ENCODE measurements at places on chromosomes 6 and 20.

- DNase-seq: no peak
These were observed 13.9 kb upstream of the MTCL3 start for GRCh38 chr6:127533011-127533410.

DNA sequence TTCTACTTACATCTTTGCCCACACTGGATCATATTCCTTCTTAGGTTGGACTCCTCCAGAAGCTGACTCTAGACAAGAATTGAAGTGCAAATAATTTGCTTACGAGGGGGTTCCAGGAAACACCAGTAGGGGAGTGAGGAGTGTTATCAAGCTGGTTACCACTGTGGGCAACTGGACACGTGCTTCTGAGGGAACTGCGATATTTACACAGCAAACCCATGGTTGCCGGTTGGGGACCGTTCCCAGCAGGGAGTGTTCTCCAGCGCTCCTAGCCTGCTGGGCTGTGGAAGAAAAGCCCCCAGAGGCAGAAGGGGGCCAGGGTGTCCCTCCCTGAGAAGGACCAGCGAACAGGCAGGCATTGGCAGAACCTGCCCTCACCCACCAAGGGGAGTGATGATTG, 21.7 kb downstream of the MDFI start:
- DNase-seq: no peak

- DNase-seq: no peak
These were observed 806.1 kb upstream of the MAP3K7 start for GRCh38 chr6:91392951-91393350.

DNA sequence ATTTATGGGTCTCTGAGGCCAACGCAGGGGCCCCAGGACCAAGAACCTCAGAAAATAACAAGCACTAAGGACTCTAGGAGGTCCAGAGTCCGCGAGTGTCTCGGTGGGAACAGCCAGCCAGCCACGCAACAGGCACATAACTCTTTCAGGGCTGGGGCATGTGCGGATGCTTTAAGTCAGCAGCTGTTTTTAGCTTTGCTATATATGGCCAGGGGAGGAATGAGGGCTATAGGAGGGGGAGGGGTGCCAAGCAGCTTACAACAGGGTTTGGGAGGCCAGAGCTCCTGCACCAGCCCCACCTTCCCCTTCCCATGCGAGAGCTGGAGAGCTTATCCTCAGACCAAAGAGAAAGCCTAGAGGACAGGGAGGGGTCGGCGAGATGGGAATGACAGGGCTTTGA, 6.2 kb downstream of the JPH2 start:
- no peak for DNase-seq

GRCh38 chr6:135861189-135861588, 9.7 kb downstream of the PDE7B start:
- no peak for DNase-seq

DNA sequence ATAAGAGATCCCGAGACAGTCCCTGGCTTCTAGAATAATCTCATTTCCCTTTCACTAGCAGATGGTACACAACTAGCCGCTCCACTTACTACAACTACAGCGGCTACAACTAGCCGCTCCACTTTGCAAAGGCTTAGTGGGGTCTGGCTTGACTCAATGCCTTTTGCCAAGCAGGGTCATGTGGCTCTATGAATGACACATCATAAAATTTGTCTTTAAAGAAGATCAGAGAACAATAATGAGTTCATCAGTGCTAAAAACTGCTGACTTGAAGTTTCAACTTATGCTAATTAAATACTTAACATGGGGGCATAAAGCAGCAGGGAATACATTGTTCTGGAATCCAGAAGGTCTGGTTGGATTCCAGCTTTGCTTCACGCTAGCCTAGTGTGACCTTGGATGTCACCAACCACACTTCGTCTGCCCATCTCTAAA, 2.0 kb upstream of the MICAL1 start:
- DNase-seq: no peak

DNA sequence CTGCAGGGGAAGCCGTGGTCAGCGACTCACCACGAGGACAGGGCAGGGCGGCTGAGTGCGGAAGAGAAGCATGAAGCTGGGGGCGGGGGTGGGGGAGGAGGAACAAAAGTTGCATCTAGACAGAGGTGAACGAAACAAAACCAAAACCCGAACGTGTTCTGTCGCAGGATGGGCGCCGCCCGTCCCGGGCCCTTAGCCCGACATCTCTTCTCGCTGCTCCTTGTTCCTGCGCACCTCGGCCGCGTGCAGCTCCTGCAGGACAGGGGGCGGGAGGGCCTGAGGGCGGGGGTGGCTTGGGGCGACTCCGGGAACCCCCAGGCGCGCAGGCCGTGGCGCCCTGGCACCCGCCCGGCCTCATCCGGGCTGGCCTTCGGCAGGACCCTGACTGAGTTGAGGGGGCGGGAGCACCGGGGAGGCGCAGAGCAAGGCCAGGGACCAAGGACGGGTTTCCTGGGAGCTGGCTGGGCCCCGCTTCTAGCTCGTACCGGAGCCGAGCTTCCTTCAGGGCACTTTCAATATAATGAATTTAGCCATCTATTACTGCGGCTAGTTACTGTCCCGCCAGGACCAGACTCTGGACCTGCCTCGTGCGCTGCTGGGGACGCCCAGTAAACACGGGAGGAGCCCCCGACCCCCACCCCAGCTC, 12.0 kb downstream of the STMN3 start:
- no peak for DNase-seq

- DNase-seq: no peak
These were observed 15.0 kb upstream of the RNF8 start for GRCh38 chr6:37338745-37339255.

- peak; percentile 65 for DNase-seq
These were observed 16.0 kb downstream of the SLA2 start for GRCh38 chr20:36629719-36630681.

- peak; percentile 94 for DNase-seq
These were observed 2.8 kb upstream of the UBE2V1 start for GRCh38 chr20:50115591-50116367.

GRCh38 chr6:129473546-129473945, 236.4 kb downstream of the ARHGAP18 start:
- no peak for DNase-seq

DNA sequence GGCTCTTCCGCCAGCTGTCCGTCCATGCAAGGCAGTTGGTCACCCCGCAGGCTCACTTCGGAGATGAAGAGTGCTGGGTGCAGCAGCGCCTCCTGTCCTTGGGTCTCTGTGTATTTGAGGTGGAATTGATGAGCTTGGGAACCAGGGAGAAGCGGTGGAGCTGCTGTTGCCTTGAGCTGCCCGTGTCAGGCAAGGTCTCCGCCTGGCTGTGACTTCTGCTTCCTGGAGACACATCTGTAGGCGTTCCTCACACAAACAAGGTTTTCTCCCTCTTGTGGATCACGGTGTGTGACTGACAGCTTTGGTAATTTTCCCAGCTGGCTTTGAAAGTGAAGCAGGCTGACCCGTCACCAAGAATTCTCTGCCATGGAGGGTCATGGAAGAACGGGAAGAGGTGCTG, 2.5 kb upstream of the SLC17A9 start:
- no peak for DNase-seq

Measured in GM20000 (cell line).